ENCODE measurements at places on chromosomes 2 and 18.

- no peak for DNase-seq
These were observed 47.4 kb upstream of the RAPH1 start for GRCh38 chr2:203582468-203582867.

- DNase-seq = no peak
These were observed 746.3 kb downstream of the SATB2 start for GRCh38 chr2:198711484-198711883.

DNA sequence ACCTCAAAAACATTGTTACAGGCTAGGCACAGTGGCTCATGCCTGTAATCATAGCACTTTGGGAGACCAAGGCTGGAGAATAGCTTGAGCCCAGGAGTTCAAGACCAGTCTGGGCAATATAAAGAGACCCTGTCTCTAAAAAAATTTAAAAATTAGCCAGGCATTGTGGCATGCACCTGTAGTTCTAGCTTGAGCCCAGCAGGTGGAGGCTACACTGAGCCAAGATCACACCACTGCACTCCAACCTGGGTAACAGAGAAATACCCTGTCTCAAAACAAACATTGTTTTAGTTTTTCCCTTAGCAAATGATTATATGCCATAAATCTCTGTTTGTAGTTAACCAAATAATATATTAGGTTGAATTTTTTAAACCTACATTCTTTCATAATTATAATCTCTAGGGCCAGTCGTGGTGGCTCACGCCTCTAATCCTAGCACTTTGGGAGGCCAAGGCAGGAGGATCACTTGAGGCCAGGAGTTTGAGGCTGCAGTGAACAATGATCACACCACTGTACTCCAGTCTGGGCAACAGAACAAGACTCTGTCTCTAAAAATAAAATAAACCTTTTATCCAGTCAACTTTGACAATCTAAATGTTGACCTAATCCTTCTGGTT lies 13.3 kb upstream of the CYP20A1 start:
- DNase-seq = peak; percentile 43

DNA sequence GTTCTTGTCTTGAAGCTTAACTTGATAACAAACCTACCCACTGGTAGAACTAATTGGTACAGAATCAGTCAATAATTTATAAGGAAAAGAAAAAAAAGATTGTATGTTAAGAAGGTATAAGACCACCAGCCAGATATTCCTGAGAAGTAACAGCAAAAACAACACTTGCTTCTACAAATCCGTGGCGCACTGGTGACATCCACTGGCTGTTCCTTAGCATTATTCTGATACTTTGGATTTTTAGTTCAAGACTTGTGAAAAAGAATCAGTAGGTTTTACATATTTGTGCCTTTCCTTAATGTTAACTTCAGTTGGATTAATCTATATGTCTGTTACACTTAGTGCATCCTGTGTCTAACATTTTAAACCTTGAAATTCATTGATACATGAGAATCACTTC lies 141.8 kb downstream of the GRB14 start:
- peak; percentile 45 for DNase-seq

GRCh38 chr2:100002059-100002458 lies 140.3 kb downstream of the AFF3 start:
- DNase-seq = no peak

GRCh38 chr2:238774071-238774470 lies 73.8 kb upstream of the TWIST2 start:
- DNase-seq = no peak

DNA sequence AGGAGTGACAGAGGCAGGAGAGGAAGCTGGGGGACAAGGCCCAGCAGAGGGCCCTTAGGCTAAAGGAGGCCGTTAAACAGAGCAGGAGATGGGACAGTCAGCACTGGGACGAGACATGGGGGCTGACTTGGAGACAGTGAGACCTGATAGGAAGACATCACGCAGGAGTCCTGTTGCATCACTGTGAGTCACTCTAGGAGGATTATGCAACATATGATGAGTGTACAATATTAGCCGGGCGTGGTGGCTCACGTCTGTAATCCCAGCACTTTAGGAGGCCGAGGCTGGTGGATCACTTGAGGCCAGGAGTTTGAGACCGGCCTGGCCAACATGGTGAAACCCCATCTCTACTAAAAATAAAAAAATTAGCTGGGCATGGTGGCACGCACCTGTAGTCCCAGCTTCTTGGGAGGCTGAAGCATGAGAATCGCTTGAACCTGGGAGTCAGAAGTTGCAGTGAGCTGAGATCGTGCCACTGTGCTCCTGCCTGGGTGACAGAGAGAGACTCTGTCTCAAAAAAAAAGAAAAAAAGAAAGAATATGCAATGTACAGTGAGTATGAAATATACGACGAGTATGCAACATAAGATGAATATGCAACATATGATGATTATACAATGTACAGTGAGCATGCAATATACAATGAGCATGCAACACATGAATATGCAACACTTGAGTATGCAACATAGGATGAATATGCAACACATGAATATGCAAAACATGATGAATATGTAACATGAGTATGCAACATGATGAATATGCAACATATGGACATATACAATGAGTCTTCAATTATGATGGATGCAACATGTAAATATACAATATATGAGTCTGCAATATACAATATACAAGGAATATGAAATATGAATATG lies 83.3 kb upstream of the ID2 start:
- DNase-seq = peak; percentile 99

- peak; percentile 54 for DNase-seq
These were observed 59.1 kb downstream of the TNS1 start for GRCh38 chr2:217943446-217944321.

- no peak for DNase-seq
These were observed 31.5 kb downstream of the ATP8B1 start for GRCh38 chr18:57771626-57772025.

DNA sequence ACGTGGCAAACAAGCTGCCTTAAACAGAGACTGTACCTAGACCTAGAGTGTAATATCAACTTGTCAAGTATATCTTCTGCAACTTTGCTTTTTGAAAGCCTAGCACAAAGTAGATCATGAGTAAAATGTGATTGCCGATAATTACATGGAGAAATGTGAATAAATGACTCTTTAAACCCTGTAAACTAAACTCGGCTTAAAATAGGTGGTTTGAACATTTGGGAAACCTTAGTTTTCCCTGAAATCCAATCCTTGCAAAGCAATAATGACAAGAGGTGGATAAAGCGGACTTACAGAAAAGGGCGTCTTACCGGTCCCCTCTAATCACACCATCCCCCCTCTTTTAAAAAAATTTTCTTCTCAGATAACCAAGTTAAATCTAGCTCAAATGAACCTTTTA lies 549 bp upstream of the PSMD14 start:
- DNase-seq = peak; percentile 20

GRCh38 chr18:59063300-59063906 lies 76.3 kb upstream of the SEC11C start:
- no peak for DNase-seq

- DNase-seq = no peak
These were observed 34.7 kb downstream of the ROCK2 start for GRCh38 chr2:11309706-11310105.

GRCh38 chr2:219457784-219458369 lies 23.2 kb downstream of the SPEG start:
- peak; percentile 77 for DNase-seq

GRCh38 chr2:9675415-9676351 lies 44.9 kb upstream of the YWHAQ start:
- peak; percentile 74 for DNase-seq

- no peak for DNase-seq
These were observed 26.6 kb upstream of the DYSF start for GRCh38 chr2:71426721-71427120.

- peak; percentile 58 for DNase-seq
These were observed 515.8 kb downstream of the GALR1 start for GRCh38 chr18:77765468-77765867.

- no peak for DNase-seq
These were observed 79.4 kb upstream of the AGAP1 start for GRCh38 chr2:235414422-235414821.

GRCh38 chr2:134273256-134273983 lies 19.5 kb downstream of the MGAT5 start:
- no peak for DNase-seq

DNA sequence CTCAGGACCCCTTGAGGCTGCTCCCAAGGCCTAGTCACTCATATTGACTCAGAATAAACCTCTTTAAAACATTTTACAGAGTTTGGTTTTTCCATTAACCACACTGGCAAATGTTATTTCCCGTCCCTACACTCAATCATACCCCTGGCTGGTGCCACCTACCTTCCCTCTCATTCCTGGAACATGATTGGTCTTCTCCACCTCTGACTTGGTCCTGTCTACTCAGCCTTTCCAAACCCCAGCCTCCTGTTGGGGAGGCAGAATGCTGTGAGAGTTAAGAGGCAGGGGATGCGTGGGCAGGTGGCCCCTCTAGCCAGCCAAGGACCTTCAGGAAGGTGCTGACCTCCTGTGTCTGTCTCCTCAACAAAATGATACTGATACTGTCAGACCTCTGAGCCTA lies 149.3 kb downstream of the CABLES1 start:
- DNase-seq = no peak

DNA sequence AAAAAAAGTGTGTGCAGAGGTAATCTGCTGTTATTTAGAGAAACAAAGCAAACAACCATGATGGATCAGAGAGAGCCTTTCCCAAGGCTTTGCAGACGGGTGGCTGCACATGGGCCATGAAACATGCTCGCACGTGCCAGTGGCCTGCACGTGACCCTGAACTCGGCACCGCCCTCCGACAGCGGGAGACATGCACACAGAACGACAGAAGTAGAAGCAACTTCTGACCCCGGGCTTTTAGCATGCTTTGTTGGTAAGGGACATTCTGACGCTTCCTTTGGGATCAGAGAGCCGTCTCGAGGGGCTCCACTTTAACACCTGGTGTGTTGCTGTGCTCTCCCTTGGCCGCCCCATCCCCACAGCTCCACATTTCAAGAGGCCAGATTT lies 112.5 kb downstream of the KCNF1 start:
- DNase-seq = no peak

DNA sequence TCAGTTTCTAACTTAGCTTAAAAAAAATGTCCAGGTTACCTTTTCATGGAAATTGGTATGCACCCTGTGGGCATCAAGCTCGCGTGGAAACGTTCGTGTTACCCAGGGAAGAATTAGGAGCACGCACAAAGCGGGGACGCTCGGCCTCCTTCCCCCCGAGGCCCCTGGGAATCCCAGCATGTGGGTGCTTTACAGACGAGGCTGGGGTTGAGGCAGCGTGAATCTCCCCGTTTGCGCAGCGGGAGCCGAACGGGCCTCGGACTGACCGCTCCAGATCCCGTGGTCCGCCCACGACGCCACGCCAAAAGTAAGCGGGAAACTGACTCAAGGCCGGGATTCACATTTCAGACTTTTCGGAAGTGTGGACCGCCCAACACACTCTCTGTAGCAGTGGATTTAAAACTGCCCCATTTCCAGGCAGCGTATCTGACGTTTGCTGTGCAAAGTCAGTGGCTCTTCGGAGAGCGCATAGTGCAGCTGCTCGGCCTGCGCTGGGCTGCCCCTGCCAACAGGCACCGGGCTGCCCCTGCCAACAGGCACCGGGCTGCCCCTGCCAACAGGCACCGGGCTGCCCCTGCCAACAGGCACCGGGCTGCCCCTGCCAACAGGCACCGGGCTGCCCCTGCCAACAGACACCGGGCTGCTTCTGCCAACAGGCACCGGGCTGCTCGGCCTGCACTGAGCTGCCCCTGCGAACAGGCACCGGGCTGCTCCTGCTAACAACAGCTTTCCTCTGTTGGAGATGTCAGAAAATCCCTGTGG lies 49.7 kb downstream of the SH3YL1 start:
- no peak for DNase-seq

DNA sequence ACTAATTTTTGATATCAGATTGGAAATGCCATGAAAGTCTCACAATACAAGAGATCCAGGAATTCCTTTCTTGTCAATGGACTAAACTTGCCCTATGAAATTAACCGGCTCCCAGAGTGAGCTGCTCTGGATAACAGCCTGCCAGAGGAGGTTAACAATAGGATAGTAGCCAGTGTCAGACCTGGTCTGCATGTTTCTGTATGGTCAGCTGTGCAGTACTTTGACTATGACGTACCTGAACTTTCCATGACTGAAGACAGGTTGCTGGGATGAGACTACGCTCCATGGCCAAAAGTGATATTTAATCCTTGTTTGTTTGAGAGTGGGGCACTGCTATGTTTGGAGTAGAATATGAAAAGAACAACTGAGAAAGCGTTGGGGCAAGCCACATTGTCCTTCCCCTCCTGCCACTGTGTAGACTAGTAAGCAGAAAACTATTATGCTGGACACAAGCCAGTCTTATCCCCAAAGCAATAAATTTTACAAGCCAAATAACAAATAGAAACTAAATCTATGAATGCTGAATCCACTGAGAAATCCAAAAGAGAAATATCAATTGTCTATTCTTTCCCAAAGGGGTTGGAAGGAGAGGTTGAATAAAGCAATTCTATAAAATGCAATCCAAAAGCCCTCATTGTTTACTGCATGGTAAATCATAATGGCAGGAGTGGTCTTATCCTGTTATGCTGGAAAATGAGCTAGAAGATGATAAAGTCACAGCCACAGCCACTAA lies 115.5 kb upstream of the CYP26B1 start:
- DNase-seq = no peak

GRCh38 chr2:231371430-231372054 lies 24.0 kb upstream of the B3GNT7 start:
- no peak for DNase-seq

DNA sequence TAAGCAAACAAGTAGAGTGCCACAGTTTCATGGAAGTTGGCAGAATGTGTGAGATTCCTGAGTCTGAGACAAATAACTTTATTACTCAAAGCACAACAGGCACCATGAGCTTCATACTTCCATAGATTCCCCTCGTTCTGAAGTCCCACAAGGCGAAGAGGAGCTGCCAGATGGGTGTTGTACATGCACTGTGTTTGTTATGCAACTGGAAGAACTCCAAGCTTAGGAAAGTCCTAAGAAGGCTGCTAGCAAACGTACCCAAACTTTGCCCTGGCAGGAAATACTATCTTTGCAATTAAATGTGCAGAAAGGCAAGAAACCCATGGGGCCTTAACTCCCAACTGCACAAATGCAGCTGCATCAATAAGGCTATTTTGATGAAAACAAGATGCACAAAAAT lies 1.6 kb upstream of the GCA start:
- DNase-seq = no peak

GRCh38 chr2:47899915-47900816 lies 6.1 kb downstream of the FBXO11 start:
- peak; percentile 16 for DNase-seq

DNA sequence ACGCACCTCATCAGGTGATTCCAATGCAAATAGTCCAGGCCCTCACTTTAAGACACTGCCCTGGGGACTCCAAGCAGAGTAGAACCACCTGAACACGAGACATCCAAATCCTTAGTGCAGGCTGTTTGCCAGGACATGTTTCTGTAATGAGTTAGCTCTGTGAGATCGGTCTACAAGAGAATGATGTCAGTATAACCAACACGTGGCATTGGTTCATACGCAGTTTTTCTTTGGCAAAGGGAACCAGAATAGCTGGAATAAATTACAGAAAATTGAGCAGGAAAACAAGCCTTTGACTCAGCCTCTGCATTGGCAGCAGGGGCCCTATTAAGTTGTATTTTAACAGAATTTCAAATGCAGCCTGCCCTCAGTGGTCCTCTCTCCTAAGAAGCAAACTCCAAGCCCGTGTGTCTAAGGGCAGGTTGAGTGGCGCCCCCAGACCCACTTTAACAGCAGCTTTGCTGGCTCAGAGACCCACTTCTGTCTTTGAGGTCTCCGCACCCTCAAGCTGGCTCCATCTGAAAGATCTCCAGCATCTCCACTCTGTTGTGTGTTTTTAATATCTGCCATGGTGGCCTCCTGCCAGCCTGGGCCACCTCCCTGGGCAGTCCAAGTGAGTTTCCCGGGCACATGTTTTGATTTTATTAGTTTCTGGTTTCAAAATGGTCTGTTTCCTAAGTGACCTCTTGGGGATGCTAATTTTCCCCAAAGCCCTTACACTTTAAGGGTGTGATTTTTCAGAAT lies 61.3 kb downstream of the ALPK2 start:
- no peak for DNase-seq

GRCh38 chr2:212005085-212005671 lies 533.4 kb downstream of the ERBB4 start:
- DNase-seq = peak; percentile 45

Data from NB4 (cell line).